Stimulated activated CD8-positive, alpha-beta memory T cell treated with anti-CD3 and anti-CD28 coated beads, Interleukin-7, amount 100 ng/mL, for 1 hour (primary cell): ENCODE measurements at places on chromosomes 6 and 20.

DNA sequence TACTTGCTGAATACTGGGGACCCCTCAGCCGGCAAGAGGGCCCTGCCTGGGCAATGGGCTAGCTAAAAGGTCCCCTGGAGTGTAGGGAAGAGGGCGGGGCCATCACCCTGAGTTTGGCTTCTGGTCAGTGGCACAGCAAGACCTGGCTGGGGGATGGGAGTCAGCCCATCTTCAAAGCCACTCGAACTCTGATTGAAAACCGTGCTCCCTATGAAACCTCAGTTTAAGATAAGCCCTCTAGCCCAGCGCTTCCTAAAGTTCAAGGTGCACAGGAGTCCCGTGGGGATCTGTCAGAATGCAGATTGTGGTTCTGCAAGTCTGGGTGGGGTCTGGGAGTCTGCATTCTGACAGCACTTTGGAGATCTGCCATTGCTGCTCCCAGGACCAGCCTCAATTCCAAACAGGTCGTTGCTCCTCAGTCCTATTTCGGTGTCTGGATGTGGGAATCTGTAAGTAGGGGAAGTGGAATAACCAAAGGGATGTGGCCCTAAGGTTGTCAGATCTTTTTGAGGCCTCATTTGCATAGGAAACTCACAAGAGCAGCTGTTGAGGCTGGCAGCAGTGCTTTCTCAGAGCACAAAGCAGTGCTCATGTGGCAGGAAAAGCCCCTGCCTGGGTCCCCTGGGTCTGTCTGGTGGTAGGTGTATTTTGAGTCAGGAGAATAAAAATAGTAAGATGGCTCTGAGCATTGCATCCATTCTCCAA lies 85.3 kb upstream of the SCP2D1 start:
- DNase-seq = no peak

DNA sequence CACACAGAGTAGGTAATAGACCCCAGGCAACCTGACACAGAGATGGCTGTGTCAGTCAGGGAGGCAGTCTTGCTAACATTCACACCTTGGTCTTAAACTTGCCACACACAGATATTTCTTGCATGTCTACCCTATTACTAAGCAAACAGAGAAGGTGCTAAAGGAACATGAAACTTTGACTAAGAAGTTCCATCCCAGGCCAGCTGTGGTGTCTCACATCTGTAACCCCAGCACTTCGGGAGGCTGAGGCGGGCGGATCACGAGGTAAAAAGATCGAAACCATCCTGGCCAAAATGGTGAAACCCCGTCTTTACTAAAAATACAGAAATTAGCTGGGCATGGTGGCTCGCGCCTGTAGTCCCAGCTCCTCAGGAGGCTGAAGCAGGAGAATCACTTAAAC lies 222.4 kb upstream of the JARID2 start:
- DNase-seq = no peak

- no peak for DNase-seq
Measured at GRCh38 chr6:113758826-113759574, 98.1 kb upstream of the MARCKS start.

DNA sequence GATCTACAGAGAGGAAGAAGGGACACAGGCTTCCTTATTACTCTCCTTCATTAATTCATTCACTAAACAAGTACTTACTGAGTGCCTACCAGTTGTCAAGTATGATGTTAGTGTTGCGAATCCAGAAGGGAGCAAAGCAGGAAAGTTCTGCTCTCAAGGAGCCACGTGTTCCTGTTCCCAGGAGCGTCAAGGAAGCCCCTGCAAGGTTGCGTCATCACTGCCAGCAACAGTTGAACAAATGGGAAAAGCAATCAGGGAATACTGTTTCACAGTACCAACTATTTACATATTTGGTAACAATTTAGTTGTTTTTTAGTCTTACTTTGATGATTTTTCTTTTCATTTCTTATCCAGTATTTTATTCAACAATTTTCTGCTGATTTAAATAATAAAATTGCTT lies 310.0 kb downstream of the FOXA2 start:
- DNase-seq = no peak

DNA sequence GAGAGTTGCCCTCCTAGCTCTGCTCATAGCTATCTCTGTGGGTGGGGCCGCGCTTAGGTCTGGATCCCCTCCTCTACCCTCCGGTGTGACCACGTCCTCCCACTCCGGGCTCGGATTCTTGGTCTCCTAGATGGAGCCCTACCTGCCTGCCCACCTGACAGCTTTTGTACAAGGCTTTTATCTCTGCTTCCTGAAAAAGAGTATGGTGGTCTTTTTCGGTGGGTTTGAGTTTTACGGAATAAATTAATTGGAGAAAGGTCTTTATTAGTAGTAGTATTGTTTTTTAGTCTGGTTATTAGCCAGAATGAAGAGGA lies 773 bp downstream of the SMAP1 start:
- no peak for DNase-seq

GRCh38 chr6:140661691-140662090 lies 1287.2 kb upstream of the CITED2 start:
- DNase-seq = no peak

- no peak for DNase-seq
Measured at GRCh38 chr6:70286905-70287304, 16.0 kb downstream of the COL9A1 start.

DNA sequence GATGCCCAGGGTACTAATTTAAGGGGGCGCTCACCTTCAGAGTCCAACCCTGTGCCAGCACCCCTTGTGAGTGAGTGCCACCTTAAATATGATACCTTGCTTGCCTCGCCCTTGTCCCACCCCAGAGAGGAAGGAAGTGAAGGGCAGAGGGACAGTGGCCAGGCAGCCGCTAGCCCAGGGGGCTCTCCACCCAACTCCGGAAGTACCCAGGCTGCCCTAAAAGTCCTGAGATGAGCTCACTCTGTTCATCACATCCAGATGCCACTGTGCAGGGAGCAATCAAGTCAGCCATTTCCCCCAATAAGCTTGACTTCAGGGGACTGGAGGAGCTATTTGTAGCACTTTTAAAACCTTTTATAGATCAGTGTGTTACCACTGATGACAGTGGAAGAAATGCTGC lies 25.0 kb upstream of the STX16 start:
- no peak for DNase-seq

- no peak for DNase-seq
Measured at GRCh38 chr6:119096721-119097565, 18.5 kb upstream of the FAM184A start.

- no peak for DNase-seq
Measured at GRCh38 chr6:156925026-156925425, 147.8 kb downstream of the ARID1B start.
